ENCODE measurements at places on chromosomes 1 and 21.

DNA sequence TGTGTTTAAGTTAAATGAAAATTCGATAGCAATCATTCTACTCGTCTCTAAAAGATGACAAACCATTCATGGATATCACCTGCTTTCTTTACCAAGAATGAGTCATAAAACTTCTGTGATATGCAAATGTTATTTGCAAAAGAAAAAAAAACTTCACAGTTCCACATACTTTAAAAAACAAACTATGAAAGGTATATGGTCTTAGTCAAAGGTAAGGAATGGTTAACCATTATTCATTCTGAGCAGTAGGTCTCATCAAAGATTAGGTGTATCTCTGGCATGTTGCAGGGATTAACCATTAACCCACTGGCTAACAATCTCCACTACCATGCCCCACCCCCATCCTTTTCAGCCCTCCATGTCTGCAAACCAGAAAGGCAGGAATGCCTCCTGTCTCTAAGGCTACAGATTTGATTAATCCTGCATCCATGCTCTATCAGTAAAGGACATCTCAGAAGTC lies 44.4 kb downstream of the PTPN14 start:
- DNase-seq: no peak

- no peak for DNase-seq
Measured at GRCh38 chr1:96130432-96130831, 591.2 kb upstream of the PTBP2 start.

DNA sequence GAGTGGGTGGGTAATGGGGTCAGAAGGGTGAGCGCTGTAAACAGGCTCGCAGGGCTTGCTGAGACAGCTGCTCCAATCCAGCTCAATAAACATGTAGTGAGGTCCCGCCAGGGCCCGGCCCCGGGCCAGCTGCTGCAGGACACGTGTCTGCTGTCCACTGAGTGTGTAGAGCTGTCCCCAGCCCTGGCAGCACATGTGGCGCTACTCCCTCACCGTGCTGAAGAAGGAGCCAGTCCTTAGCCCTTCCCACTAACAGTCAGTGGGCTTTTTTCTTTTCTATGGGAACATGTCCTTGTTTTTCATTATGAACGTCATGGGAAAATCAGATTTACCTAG lies 78.9 kb upstream of the C1orf174 start:
- no peak for DNase-seq

- no peak for DNase-seq
Measured at GRCh38 chr1:156200044-156200443, 6.1 kb downstream of the SLC25A44 start.

GRCh38 chr1:68811806-68812205 lies 314.9 kb upstream of the DEPDC1 start:
- DNase-seq: no peak

- DNase-seq: no peak
Measured at GRCh38 chr1:92778376-92778775, 6.5 kb downstream of the EVI5 start.

DNA sequence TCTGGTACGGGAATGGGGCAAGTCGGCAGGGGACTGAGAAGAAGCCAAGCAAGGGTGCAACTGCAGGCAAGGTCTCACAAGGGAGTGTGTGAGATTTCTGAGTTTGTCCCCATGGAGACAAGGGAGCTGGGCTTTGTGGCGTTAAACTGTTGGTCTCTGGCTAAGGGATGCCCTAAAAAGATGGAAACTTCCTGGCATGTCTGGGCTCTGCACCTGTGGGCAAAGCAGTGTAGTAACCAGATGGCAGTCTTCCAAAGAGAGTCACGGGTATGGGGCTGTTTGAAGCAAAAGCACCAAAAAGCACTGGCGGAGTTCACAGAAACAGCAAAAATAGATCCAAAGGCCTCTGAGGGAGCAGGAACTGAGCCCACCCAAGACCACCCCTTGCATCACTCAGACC lies 104.8 kb upstream of the SLC44A3 start:
- DNase-seq: no peak

- DNase-seq: no peak
Measured at GRCh38 chr21:41482301-41482700, 25.7 kb downstream of the TMPRSS2 start.

DNA sequence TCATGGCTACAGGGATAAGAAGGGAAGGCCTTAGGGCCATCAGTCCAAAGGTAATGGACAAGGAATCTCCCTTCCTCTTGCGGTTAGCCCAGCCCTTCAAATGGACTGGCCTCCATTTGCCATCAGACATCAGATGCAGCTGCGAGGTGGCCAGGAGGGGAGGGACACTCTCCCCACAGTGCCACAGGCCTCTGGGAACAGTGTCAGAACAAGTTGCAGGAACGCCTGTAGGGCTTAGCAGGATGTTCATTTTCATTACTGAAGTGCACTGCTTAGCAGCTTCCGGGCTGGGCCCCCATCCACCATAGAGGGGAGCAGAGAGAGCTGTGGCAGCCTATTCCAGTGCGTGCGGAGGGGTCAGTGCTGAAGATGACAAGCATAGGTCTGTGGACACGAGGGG lies 127.5 kb downstream of the GALNT2 start:
- DNase-seq: no peak

DNA sequence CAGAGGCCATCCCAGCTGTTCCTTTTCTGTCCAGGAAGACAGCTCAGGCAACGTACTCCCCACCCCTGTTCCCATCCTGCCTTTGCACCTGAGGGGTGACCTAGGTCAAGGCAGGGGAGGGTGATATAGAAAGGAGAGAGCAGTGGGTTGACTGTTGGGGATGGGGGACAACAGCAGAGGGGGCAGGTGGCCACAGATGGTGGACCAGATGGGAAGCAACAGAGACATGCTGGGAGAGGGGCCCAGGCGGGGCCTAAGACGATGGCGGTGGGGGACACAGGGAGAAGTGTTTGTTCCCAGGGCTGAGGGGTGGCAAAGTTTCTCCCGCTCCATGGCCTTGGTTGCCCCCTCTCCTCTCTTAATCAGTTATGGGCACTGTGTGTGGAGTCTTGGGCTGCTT lies 6.3 kb downstream of the CELSR2 start:
- DNase-seq: no peak

DNA sequence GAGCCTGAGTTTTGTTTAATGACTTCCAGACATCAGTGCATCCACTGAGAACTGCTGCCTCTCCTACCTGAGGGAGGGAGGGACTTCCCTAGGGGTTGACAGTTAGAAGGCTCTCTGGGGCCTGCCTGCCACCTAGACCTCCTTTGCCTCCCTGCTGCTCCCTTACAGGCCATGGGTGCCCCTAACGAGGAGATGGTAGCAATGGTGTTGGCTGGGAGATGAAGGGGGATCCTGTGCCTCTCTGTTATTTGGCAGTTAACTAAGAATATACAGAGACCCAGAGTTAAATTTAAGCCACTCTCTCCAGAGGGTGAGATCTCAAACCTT lies 66.1 kb downstream of the UBE2U start:
- no peak for DNase-seq

- no peak for DNase-seq
Measured at GRCh38 chr1:29856340-29857114, 620.2 kb downstream of the PTPRU start.

- no peak for DNase-seq
Measured at GRCh38 chr1:84929581-84929980, 36.6 kb upstream of the LPAR3 start.

GRCh38 chr1:920521-920920 lies 3.2 kb upstream of the SAMD11 start:
- no peak for DNase-seq

DNA sequence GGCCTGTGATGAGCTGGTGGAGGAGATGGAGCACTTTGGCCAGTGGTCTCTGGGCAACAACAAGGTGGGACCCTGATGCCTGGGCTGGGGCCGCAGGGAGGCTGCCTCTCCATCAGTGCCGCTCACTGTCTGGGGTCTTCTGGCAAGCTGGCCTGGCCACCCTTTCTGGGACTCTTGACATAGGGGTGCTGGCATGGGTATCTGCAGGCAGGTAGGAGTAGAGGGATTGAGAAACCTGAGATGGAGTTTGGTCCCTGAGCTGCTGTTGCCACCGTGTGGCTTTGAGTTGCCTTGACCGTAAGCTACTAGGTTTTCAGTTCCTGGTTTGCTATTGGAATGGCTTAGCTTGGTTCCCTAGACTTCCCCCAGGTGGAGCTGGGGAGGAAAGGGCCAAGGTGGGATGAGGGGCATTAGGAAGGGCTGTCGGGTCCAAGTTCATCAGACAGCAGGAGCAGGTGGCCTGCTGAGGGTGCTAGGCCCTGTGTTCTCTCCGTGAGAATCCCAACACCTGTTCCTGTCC lies 13.2 kb upstream of the MFN2 start:
- no peak for DNase-seq

DNA sequence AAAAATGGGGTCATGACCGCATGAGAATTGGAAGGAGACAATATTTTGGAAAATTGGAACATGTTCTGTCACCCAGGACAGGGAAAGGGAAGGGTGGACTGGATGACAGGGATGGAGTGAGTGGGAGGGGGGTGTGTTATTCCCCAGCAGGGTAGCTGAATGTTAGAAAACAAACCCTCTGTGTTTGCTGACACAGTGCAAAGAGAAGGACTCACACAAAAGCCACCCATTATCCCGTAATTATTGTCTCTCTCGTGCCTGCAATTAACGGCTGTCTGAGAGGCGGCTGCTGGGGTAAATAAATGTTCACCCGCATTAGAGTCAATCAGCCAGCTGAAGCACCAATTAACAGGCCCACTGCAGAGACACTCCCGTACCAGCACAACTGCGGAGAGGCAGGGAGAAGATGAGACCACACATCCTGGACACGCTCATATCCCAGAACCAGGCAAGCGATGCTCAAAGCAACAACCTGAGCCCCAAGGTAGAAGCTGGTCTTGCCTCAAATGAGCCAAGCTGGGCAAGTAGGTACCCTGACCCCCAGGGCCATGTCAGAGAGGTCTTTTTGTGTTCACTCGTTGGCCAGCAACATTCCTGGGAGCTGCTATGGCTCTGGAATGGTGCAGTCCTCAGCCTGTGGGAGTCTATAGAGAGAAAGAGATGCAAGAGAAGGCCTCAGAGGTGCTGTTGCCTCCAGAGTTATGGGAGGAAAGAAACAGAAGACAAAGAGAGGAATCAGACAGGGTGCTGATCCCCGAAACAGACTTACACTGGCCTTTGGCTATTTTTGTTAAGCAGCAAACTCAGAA lies 19.4 kb downstream of the PLEKHA6 start:
- DNase-seq: no peak

DNA sequence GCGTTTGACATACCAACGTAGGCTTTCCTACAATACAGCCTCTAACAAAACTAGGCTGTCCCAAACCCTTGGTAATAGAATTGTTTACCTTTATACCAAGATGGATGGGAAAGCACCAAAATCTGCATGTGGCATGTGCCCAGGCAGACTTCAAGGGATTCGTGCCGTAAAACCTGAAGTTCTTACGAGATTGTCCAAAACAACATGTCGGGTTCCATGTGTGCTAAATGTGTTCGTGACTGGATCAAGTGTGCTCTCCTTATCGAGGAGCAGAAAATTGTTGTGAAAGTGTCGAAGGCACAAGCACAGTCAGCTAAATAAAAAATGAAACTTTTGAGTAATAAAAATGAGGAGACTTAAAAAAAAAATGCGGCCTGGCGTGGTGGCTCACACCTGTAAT lies 5.1 kb downstream of the RPS27 start:
- DNase-seq: no peak

DNA sequence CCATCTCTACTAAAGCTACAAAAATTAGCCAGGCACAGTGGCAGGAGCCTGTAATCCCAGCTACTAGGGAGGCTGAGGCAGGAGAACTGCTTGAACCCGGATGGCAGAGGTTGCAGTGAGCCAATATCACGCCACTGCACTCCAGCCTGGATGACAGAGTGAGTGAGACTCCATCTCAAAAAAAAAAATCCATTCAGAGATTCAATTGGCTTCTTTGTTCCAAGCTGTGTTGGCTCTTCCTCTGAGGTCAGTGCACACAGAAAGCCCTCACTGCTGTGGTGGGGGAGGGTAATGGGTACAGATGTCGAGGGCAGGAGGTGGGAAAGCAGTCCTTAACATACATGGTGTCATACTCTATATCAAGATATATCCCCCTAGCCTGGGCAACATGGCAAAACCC lies 14.7 kb downstream of the TIE1 start:
- no peak for DNase-seq

- no peak for DNase-seq
Measured at GRCh38 chr1:116345011-116345410, 28.0 kb upstream of the ATP1A1 start.

GRCh38 chr1:36212782-36213181 lies 11.5 kb upstream of the THRAP3 start:
- DNase-seq: no peak

- no peak for DNase-seq
Measured at GRCh38 chr1:219173434-219173757, 282 bp upstream of the LYPLAL1 start.

DNA sequence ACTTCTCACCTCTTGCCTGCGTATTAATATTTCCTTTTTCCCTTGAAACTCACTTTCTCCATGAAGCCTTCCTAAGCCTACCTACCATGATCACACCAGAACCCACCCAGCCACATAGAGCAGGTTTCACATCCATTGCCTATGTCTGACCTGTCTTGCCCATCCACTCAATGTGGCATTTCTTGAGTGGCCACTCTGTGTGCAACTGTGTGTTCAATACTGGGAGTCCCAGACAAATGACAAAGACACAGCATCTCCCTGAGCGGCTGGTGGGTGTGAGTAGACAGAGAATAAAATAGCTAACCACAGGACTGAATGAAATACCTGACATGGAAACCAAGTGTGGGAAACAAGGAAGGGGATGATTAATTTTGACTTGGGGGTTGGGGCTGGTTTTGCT lies 3.1 kb downstream of the PTGFRN start:
- no peak for DNase-seq

DNA sequence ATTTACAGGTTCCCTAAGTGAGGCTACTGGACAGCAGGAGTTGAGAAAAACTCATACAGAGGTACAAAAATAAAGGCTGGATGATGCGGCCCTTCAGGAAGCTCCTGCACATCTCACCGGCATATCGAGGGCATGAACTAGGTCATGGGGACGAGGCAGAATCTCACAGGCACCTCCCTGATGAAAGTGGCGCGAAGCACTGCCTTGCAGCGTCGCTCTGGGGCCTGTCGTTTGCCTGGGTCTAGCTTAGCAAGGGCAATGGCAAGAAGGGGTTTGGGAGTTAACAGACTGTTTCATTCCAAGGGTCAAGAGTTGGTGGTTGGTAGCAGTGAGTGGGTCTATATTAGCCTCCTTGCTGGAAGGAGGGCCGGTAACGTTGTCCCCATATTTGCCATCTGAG lies 103.5 kb upstream of the IRF2BP2 start:
- no peak for DNase-seq
